ENCODE measurements at places on chromosomes 16 and 17. TPM values are rescaled to one million over a fixed set of nuclear protein-coding genes. Genes with fewer than 3 reads are reported as not detected.

Gene GPR142
- total RNA-seq, result not detected

Gene CD300C
- not detected for total RNA-seq

Gene TPSG1
- total RNA-seq, result not detected

DNA sequence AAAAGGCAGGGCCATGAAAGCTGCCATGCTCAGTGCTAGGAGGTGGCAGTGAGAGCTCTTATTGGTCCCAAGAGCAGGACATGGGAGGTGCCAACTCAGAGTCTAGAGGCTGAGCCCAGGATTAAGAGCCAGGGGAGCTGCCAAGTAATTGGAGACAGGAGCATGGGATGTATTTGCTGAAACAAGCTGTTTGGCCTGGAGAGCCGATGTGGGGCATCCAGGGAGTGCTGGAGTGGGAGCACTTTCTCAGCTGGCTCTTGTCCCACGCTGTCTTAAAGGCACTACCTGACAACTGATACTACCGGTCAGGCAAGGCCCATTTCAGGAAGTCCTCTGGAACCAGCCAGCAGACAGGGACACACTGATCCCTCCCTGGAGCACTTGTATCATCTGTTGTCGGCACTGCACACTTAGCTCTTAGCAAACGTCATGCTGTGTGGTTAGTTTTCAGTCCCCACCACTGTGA, 19.3 kb downstream of the ANKFN1 start:
- H3K4me1 ChIP-seq, result peaks cover 26% of the 10 kb centered on the region
- H3K4me3 ChIP-seq, result no peak overlapping the region
- no peak overlapping the region for H3K27ac ChIP-seq
- DNase-seq, result no peak
- H3K36me3 ChIP-seq, result no peaks in the 10 kb centered on the region

DNA sequence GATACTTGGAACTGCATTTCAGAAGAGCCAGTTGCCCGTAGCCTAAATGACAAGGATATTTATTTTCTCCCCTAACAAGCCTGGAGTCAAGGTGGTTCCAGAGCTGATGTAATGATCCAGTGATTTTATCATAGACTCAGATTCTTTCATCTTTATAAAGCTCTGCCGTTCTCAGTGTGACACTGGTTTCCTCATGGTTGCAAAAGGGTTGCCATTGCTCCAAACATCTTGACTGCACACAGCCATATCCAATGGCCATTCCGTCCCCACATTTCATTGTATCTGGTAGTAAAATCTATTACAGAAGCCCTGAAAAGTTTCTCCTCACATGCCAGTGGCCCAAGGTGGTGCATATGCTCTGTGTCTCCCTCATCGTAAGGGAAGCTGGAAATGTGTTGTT, 63.1 kb upstream of the SDK2 start:
- H3K27me3 ChIP-seq, result peaks cover 24% of the 10 kb centered on the region
- H3K27ac ChIP-seq, result no peak overlapping the region

- DNase-seq, result no peak
- H3K27ac ChIP-seq, result no peak overlapping the region
- H3K36me3 ChIP-seq, result no peaks in the 10 kb centered on the region
Measured at GRCh38 chr17:65290616-65291015, 153.4 kb downstream of the RGS9 start.

DNA sequence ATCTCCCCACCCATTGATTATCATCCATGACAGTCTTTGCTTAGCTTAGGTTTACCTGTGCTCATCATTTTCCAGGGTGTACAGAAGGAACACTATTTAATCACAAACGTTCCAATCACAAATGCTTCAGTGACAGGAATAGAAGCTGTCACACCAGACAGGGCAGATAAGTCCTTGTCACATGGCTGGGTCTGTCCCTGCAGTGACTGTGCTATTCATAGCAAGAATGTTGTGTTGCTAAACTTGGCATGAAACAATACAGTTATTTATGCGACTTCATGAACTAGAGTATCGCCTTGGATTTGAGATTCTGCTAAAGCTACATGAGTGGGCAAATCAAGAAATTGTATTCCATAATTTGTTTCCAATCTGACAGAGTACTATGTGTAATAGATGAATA, 108.4 kb downstream of the CDH13 start:
- no peak overlapping the region for H3K27ac ChIP-seq
- no peaks in the 10 kb centered on the region for H3K27me3 ChIP-seq
- H3K4me1 ChIP-seq, result no peaks in the 10 kb centered on the region
- H3K36me3 ChIP-seq, result no peaks in the 10 kb centered on the region

DNA sequence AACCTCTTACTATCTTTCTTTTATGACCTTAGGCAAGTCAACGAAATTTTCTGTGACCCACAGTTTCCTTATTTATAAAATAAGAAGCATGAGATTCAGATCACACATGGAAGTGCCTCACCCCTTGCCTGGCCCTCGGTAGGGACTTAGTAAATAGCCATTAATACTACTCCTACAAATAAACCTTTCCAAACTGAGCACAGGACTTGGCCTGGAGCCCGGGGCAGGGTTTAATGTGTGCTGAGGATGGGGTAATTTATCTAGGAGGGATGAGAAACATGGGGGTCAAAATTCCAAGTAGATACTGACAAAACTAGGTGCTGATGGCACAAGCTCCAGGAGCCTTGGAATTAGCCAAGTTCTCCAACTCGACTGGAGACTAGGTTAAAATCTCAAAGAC, 35.0 kb downstream of the PITPNC1 start:
- no peak for DNase-seq
- no peak overlapping the region for H3K27ac ChIP-seq
- no peaks in the 10 kb centered on the region for H3K36me3 ChIP-seq
- H3K4me3 ChIP-seq, result no peak overlapping the region
- no peaks in the 10 kb centered on the region for H3K4me1 ChIP-seq
- no peaks in the 10 kb centered on the region for H3K27me3 ChIP-seq

GRCh38 chr17:74289688-74290087, 15.7 kb downstream of the DNAI2 start:
- H3K36me3 ChIP-seq, result no peaks in the 10 kb centered on the region
- DNase-seq, result no peak
- no peak overlapping the region for H3K4me3 ChIP-seq
- peaks cover under 1% of the 10 kb centered on the region for H3K27me3 ChIP-seq
- H3K27ac ChIP-seq, result no peak overlapping the region

- peaks cover 71% of the 10 kb centered on the region for H3K4me1 ChIP-seq
- H3K27ac ChIP-seq, result no peak overlapping the region
- H3K4me3 ChIP-seq, result no peak overlapping the region
- no peaks in the 10 kb centered on the region for H3K36me3 ChIP-seq
- DNase-seq, result no peak
- H3K27me3 ChIP-seq, result no peaks in the 10 kb centered on the region
Measured at GRCh38 chr17:40517286-40517662, 15.9 kb upstream of the TNS4 start.

DNA sequence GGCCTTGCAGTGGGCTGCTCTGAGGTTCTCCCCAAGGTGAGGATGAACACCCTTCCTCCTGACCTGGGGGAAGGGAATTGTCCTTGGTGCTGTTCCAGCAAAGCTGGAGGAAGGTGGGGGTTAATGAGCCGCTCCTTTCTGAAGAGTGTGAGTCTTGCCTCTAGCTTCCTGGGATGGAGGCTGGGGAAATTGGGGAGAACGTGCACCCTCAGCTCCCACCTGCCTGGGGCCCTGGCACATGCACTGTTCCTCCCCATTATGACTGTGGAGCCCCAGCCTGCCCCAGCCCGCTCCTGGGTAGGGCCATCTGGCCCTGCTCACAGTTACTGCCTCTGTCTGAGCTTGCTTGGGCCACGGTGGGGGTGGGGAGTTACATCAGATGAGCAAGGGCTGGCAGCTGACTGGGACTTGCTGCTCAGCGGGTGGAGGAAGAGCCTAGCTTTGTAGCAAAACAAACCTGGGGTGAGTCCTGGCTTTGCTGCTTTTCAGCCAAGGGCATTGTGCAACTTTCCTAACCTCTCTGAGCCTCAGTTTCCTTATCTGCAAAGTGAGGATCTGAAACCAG, 11.1 kb downstream of the TNS4 start:
- no peaks in the 10 kb centered on the region for H3K27me3 ChIP-seq
- DNase-seq, result no peak
- no peak overlapping the region for H3K4me3 ChIP-seq
- H3K4me1 ChIP-seq, result peaks cover 59% of the 10 kb centered on the region
- H3K36me3 ChIP-seq, result no peaks in the 10 kb centered on the region
- peak overlapping the region; percentile 71 for H3K27ac ChIP-seq

- H3K4me1 ChIP-seq, result peaks cover 27% of the 10 kb centered on the region
- no peaks in the 10 kb centered on the region for H3K27me3 ChIP-seq
- H3K36me3 ChIP-seq, result no peaks in the 10 kb centered on the region
- peak overlapping the region; percentile 95 for H3K27ac ChIP-seq
- DNase-seq, result no peak
Measured at GRCh38 chr16:30399435-30400186, 4.4 kb downstream of the ZNF48 start.

GRCh38 chr17:27860971-27861664, 32.0 kb downstream of the LYRM9 start:
- no peaks in the 10 kb centered on the region for H3K4me1 ChIP-seq
- no peak overlapping the region for H3K27ac ChIP-seq
- no peak for DNase-seq
- no peaks in the 10 kb centered on the region for H3K36me3 ChIP-seq
- H3K27me3 ChIP-seq, result peaks cover 27% of the 10 kb centered on the region

Measured in osteocyte (in vitro differentiated cells).